ENCODE measurements at places on chromosomes 2 and 18.
A peak's percentile ranks its signal among the peaks of the same experiment; 100 is the strongest.

DNA sequence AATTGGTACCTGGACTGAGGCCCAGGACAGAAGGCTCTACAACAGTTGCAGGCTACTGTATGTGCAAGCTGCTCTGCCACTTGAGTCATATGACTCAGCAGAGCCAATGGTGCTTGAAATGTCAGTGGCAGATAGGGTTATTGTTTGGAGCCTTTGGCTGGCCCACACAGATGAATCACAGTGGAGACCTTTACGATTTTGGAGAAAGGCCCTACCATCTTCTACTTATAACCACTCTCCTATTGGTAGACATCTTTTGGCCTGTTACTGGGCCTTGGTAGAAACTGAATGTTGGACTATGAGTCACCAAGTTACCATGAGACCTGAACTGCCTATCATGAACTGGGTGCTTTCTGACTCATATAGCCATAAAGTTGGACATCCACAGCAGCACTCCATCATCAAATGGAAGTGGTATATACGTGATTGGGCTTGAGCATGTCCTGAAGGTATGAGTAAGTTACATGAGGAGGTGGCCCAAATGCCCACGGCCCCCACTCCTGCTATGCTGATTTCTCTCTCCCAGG lies 88.9 kb upstream of the NRXN1 start:
- no peak for DNase-seq
- H3K27me3 ChIP-seq, result no peaks in the 10 kb centered on the region
- H3K4me1 ChIP-seq, result no peaks in the 10 kb centered on the region
- H3K27ac ChIP-seq, result no peak overlapping the region
- no peaks in the 10 kb centered on the region for H3K36me3 ChIP-seq

- no peak for DNase-seq
- peaks cover 11% of the 10 kb centered on the region for H3K27me3 ChIP-seq
- no peak overlapping the region for H3K27ac ChIP-seq
- no peak overlapping the region for H3K4me3 ChIP-seq
- no peaks in the 10 kb centered on the region for H3K36me3 ChIP-seq
- no peaks in the 10 kb centered on the region for H3K4me1 ChIP-seq
Observed at GRCh38 chr2:47389692-47390091, 13.3 kb upstream of the MSH2 start.

GRCh38 chr2:30487603-30488002 lies 40.6 kb downstream of the LCLAT1 start:
- no peak overlapping the region for H3K4me3 ChIP-seq
- peaks cover 9% of the 10 kb centered on the region for H3K36me3 ChIP-seq
- DNase-seq, result no peak
- H3K27ac ChIP-seq, result no peak overlapping the region

- no peaks in the 10 kb centered on the region for H3K27me3 ChIP-seq
- H3K36me3 ChIP-seq, result no peaks in the 10 kb centered on the region
- no peaks in the 10 kb centered on the region for H3K4me1 ChIP-seq
- DNase-seq, result no peak
- no peak overlapping the region for H3K4me3 ChIP-seq
Observed at GRCh38 chr2:21256006-21256405, 132.2 kb downstream of the TDRD15 start.

DNA sequence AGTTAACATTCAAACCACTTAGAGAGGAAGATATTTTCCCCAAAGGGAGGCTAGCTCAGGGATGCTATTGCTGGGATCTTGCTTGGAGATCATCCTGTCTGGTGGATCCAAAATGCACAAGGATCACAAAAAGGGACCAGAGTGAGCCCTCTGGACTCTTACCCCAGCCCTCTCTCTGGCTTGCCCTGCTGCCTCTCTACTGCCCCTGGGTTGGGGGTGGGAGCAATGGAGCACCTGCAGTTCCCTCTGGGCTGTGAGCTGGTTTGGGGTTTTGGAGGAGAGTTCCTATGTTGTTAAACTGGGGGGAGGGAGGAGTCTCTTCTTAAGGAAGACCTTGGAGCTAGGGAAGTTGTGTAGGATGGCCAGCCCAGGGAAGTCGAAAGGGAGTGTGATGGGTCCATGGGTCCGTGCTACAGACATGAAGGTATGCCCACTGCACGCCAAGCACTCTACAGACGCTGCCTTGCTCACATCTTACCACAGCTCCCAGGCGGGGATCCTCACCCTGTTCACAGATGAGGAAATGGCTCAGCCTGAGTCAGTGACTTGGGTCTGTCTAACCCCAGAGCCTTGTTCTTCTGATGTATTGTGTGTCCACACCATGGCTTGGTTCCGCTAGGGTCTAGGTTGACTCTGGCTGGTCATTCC lies 3.8 kb downstream of the LBH start:
- H3K4me3 ChIP-seq, result peak overlapping the region; percentile 75
- H3K36me3 ChIP-seq, result peaks cover 70% of the 10 kb centered on the region
- DNase-seq, result peak; percentile 77
- H3K4me1 ChIP-seq, result peaks cover 80% of the 10 kb centered on the region
- H3K27ac ChIP-seq, result peak overlapping the region; percentile 96

DNA sequence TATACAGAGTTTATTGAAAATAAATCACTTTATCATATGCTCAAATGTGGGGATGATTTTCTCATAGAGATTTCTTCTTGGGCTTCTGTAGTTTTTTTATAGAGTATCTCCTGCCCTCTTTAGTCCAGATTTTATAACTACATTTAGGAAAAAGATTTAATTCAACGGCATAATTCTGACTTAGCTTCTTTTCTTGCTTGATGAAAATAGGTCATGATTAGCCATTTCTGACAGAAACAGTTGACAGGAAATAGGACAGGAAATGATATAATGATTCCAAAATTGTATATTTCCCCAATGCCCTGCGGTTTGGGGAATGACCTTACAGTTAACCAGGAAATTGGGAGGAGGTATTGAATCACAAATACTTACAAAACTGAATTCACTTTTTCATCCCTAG lies 1531.9 kb upstream of the ACVR2A start:
- H3K4me1 ChIP-seq, result no peaks in the 10 kb centered on the region
- H3K36me3 ChIP-seq, result no peaks in the 10 kb centered on the region
- no peaks in the 10 kb centered on the region for H3K27me3 ChIP-seq
- no peak overlapping the region for H3K4me3 ChIP-seq
- DNase-seq, result no peak
- H3K27ac ChIP-seq, result no peak overlapping the region

DNA sequence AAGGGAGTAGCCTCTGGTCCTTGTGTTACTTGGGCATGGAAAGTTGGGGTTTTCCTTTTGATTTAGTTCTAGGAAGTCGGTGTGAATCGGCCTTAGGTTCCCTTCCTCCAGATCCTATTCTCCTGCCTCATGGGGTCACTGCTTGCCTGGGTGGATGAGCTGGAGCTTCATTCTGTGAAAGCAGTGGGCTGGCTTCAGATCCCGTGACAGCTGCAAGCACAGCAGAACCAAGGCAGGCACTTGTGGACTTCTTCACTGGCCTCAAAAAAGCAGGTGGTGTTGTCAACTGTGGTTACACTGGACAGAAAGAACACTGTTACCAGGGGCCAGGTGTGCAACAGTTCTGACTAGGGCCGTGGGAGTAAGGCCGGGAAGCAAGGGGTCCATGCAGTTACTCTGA lies 243.4 kb downstream of the LDLRAD4 start:
- peaks cover 73% of the 10 kb centered on the region for H3K4me1 ChIP-seq

GRCh38 chr18:38067086-38067485 lies 501.5 kb upstream of the CELF4 start:
- no peak for DNase-seq
- no peaks in the 10 kb centered on the region for H3K4me1 ChIP-seq
- no peak overlapping the region for H3K4me3 ChIP-seq
- no peak overlapping the region for H3K27ac ChIP-seq

DNA sequence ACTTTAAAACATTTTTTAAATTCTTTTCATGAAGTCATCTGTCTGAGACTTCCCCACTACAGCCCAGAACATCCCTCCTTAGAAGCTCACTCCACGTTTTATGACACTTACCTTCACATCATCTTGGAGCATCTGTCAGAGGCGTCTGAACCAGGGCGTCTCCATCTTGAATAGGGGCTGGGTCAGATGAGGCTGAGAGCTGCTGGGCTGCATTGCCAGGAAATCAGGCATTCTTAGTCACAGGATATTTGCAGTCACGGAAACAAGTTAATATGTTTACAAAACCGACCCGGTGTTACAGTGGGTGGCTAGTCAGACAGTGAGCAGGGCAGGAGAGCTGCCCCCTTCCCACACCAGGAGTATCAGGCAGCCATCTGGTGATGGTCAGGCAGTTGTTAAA lies 456.5 kb downstream of the FBXO15 start:
- H3K4me1 ChIP-seq, result no peaks in the 10 kb centered on the region
- H3K27ac ChIP-seq, result no peak overlapping the region
- no peaks in the 10 kb centered on the region for H3K36me3 ChIP-seq
- H3K27me3 ChIP-seq, result no peaks in the 10 kb centered on the region

DNA sequence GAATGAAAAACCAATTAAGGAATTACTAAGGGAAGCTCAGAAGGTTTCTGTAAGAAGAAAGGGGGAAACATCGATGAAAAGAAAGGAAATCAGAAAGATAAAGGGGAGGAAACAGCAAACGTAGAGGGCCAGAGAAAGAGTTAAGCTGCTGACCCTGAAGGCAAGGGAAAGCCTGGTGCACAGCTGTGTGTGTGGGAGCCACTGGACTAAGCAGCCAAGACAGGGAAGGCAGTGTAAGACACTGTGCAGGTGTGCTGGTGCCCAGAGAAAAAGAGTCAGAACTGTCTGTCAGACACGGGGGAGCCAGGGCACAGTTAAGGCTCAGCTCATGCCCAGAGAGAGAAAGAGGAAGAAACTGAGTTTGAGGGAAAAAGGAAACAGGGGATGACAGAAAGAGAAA lies 104.0 kb downstream of the HIBCH start:
- H3K4me3 ChIP-seq, result no peak overlapping the region
- DNase-seq, result no peak
- H3K27me3 ChIP-seq, result no peaks in the 10 kb centered on the region
- peaks cover 15% of the 10 kb centered on the region for H3K4me1 ChIP-seq
- H3K36me3 ChIP-seq, result peaks cover 58% of the 10 kb centered on the region

GRCh38 chr18:76195601-76196000 lies 299.4 kb downstream of the ZNF516 start:
- no peak overlapping the region for H3K4me3 ChIP-seq
- no peak overlapping the region for H3K27ac ChIP-seq
- no peaks in the 10 kb centered on the region for H3K36me3 ChIP-seq
- H3K4me1 ChIP-seq, result no peaks in the 10 kb centered on the region
- peaks cover 20% of the 10 kb centered on the region for H3K27me3 ChIP-seq
- DNase-seq, result no peak

- no peak for DNase-seq
- no peaks in the 10 kb centered on the region for H3K27me3 ChIP-seq
- no peak overlapping the region for H3K4me3 ChIP-seq
- H3K36me3 ChIP-seq, result no peaks in the 10 kb centered on the region
- H3K27ac ChIP-seq, result no peak overlapping the region
Observed at GRCh38 chr2:66472225-66472843, 37.4 kb downstream of the MEIS1 start.

DNA sequence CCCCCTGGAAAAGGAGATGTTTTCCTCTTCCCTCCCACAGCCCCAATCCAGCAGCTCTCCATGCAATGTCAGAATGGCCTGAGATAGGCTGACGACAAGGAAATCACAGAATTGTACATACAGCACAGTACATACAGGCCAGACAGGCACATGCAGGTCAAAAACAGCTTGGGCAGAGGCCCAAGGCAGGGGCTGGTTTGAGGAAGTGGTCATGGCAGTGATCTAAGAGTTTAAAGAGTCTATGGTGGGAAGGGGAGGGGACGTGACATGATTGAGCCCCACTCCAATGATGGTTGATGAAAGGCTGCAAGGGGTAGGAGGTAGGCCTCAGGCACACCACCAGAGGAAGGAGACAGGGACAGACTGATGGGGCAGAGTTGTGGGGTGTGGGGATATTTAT lies 4.3 kb downstream of the DCTN1 start:
- H3K4me1 ChIP-seq, result peaks cover 19% of the 10 kb centered on the region
- no peaks in the 10 kb centered on the region for H3K27me3 ChIP-seq
- no peak overlapping the region for H3K27ac ChIP-seq
- no peak for DNase-seq

- DNase-seq, result no peak
- no peaks in the 10 kb centered on the region for H3K4me1 ChIP-seq
- peaks cover 3% of the 10 kb centered on the region for H3K27me3 ChIP-seq
- H3K4me3 ChIP-seq, result no peak overlapping the region
Observed at GRCh38 chr2:15799432-15799827, 140.9 kb upstream of the MYCN start.

DNA sequence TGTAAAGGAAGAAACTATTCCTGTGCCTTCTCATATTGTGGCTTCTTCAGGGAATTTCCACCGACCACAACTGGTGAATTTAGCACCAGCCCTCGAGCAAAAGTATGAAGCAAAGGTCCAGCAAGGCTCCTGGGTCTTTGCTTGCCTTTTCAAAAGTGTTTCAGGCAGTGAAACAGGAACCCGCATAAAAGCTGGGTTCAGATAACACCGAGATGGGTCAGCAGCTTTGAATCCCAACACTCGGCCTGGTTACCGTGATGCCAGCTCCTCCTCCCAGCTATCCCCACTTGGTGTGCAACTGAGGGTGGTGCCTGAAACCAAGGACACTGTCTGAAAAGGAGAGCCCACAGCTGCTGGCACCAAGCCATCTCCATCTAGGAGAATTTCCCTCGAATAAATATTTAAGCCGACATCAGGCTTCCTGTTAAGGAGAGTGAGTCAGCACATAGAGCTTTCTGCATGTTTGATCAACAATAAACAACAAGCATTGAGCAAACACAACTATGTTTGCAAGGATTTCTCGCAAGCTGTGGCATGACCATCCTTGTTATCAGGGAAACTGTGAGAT lies 69.5 kb downstream of the ANTXR1 start:
- DNase-seq, result no peak
- H3K4me3 ChIP-seq, result no peak overlapping the region
- peaks cover 3% of the 10 kb centered on the region for H3K4me1 ChIP-seq
- H3K36me3 ChIP-seq, result no peaks in the 10 kb centered on the region
- peaks cover 35% of the 10 kb centered on the region for H3K27me3 ChIP-seq

GRCh38 chr2:225471482-225471881 lies 72.0 kb downstream of the NYAP2 start:
- H3K4me1 ChIP-seq, result peaks cover 5% of the 10 kb centered on the region
- no peak overlapping the region for H3K4me3 ChIP-seq
- no peak for DNase-seq
- peaks cover 4% of the 10 kb centered on the region for H3K27me3 ChIP-seq

- H3K36me3 ChIP-seq, result peaks cover 2% of the 10 kb centered on the region
- H3K27me3 ChIP-seq, result no peaks in the 10 kb centered on the region
- no peak for DNase-seq
- H3K4me3 ChIP-seq, result no peak overlapping the region
- peak overlapping the region; percentile 54 for H3K27ac ChIP-seq
- peaks cover 42% of the 10 kb centered on the region for H3K4me1 ChIP-seq
Observed at GRCh38 chr2:172440795-172441194, 13.4 kb downstream of the ITGA6 start.

DNA sequence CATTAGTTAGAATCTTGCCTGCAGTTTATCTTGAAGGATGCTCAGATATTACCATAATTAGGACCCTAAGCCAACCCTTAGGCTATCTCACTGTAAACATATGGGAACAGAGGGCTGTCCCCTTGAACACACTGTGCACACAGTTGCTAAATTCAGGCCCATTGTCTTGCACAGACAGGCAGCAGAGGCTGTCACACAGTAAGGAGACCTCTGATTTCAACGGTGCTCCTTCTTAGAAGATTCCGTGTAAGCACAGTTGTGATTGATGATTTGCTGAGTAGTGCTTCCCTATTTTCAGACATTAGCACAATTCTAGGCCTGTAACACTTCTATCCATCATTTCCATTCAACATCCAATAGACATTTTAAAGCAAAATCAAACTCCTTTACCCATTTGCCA lies 108.0 kb downstream of the RNF152 start:
- H3K27me3 ChIP-seq, result peaks cover 4% of the 10 kb centered on the region
- no peak overlapping the region for H3K27ac ChIP-seq
- no peaks in the 10 kb centered on the region for H3K4me1 ChIP-seq
- no peaks in the 10 kb centered on the region for H3K36me3 ChIP-seq
- DNase-seq, result no peak
- no peak overlapping the region for H3K4me3 ChIP-seq

Measured in activated T-cell treated with anti-CD3 and anti-CD28 coated beads, Interleukin-2, amount 50 U/mL, for 24 hours (primary cell).